ENCODE measurements at places on chromosomes 6 and 20. TPM values are rescaled to one million over a fixed set of nuclear protein-coding genes. Genes with fewer than 3 reads are reported as not detected.
A peak's percentile ranks its signal among the peaks of the same experiment; 100 is the strongest.

Gene FOXS1
- not detected for total RNA-seq

Gene WFDC2
- total RNA-seq: not detected

Gene TM9SF4
- 47.4 TPM for total RNA-seq

Gene SALL4
- 0.04 TPM for total RNA-seq

GRCh38 chr20:44736170-44737021 lies 9.3 kb upstream of the KCNK15 start:
- ATAC-seq: peak; percentile 74

DNA sequence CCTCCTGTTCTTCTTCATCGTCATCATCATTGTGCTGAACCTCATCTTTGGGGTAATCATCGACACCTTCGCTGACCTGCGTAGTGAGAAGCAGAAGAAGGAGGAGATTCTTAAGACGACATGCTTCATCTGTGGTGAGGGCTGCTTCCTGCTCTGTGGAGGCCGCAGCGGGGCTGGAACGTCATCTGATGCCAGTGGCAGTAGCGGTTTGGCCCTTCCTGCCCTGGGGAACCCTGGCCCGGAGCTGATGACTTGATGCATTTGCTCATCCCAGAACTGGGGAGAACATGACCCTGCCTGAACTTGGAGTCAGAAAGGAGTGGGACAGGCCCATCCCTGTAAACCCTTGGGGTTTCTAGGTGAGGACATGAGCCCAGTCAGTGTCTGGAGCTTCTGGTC lies 18.7 kb downstream of the UQCC2 start:
- peak; percentile 81 for ATAC-seq

GRCh38 chr20:57435498-57436222 lies 44.5 kb downstream of the RBM38 start:
- ATAC-seq: no peak

- ATAC-seq: no peak
Measured at GRCh38 chr6:144297511-144298100, 12.5 kb downstream of the UTRN start.

DNA sequence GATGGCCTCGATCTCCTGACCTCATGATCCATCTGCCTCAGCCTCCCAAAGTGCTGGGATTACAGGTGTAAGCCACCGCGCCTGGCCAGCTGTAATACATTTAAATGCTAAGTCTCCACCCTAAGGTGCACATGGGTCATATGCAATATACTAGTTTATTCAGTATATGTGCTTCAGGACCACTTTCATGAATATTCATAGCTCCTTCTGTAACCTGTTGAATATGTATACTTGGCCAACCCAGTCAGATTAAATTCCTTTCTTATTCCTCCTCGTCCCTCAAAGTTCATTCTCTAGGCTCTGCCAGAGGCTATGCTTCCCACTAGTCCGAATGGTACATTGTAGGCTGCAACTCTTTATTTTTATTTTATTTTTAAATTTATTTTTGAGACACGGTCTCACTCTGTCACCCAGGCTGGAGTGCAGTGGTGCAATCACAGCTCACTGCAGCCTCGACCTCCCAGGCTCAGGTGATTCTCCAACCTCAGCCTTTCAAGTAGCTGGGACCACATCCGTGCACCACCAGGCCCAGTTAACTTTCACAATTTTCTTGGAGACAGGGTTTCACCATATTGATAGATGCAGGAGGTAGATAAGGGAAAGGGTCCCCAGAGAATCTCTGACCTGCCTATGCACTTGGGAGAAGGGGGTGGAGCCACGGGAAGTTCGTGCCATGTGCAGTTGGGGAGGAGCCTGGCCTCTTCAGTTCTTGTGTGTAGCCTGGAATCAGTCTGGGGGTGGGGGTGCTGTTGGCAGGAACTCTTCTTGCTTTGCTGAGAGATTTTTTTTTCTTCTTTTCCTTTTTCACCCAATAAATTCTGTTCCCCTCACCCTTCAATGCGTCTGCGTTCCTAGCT lies 41.3 kb upstream of the DDR1 start:
- ATAC-seq: peak; percentile 52

- ATAC-seq: no peak
Measured at GRCh38 chr6:39446909-39447308, 124.4 kb upstream of the KCNK16 start.

Data from activated T-helper 17 cell treated with anti-CD3 and anti-CD28 coated beads, Interleukin-2, amount 50 U/mL, for 72 hours (primary cell).